ENCODE measurements at places on chromosomes 4 and X.

GRCh38 chr4:138494116-138494515 lies 252.0 kb upstream of the SLC7A11 start:
- H3K27me3 ChIP-seq, result no peaks in the 10 kb centered on the region
- H3K4me1 ChIP-seq, result no peaks in the 10 kb centered on the region
- no peak for DNase-seq
- no peaks in the 10 kb centered on the region for H3K36me3 ChIP-seq
- no peak overlapping the region for H3K27ac ChIP-seq
- H3K4me3 ChIP-seq, result no peak overlapping the region

DNA sequence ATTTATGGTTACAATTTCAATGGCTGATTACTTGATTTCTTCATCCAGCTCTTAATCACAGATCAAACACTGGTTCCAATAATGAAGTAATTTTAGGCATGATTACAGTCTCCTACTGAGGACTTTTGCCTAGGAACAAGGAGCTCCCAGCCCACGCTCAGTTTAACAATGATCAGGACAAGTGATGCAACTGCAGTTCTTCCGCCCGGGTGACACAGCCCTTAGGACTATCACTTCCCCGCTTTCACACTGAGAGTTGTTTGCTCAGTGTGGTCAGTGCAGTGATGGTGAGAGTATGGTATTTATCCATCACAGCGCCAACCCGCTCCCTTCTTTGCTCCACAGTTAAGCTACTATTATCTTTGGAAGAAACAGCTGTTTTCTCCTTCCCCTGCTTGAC lies 203.2 kb upstream of the MBNL3 start:
- no peaks in the 10 kb centered on the region for H3K4me1 ChIP-seq
- H3K36me3 ChIP-seq, result no peaks in the 10 kb centered on the region
- DNase-seq, result no peak
- H3K27ac ChIP-seq, result no peak overlapping the region
- no peak overlapping the region for H3K4me3 ChIP-seq

GRCh38 chr4:96194993-96195392 lies 355.1 kb downstream of the PDHA2 start:
- DNase-seq, result no peak
- no peak overlapping the region for H3K27ac ChIP-seq
- H3K4me3 ChIP-seq, result no peak overlapping the region
- H3K27me3 ChIP-seq, result no peaks in the 10 kb centered on the region

- no peaks in the 10 kb centered on the region for H3K36me3 ChIP-seq
- no peak overlapping the region for H3K27ac ChIP-seq
- H3K4me1 ChIP-seq, result no peaks in the 10 kb centered on the region
- H3K27me3 ChIP-seq, result no peaks in the 10 kb centered on the region
- DNase-seq, result no peak
Observed at GRCh38 chr4:88341227-88342192, 37.1 kb upstream of the HERC6 start.

- H3K4me3 ChIP-seq, result peak overlapping the region; percentile 9
- peaks cover 66% of the 10 kb centered on the region for H3K27me3 ChIP-seq
- DNase-seq, result no peak
- 0 out of 2 replicates have a peak, but pooled peaks cover 1% of the 10 kb centered on the region for H3K4me1 ChIP-seq
- no peak overlapping the region for H3K27ac ChIP-seq
- no peaks in the 10 kb centered on the region for H3K36me3 ChIP-seq
Observed at GRCh38 chrX:118974908-118975671, 672 bp downstream of the LONRF3 start.

DNA sequence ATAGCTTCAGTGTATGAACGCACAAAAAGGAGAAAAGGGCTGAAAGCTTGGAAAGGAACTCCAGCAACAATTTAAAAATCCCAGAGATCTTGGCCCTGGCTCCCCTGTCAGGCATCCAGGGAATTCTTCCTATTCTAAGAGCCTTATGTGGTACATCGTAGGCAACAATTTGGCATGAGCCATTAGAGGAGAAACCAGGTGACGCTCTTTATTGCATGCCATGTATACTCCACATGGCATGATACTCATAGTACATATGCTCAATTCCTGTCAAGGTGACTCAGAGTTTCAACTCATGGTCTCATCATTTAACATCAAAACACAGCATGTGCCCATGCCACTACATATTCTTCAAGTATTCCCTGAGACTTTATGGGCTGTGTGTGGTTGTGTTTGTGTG lies 191.3 kb downstream of the OR13H1 start:
- peaks cover 3% of the 10 kb centered on the region for H3K36me3 ChIP-seq
- no peaks in the 10 kb centered on the region for H3K4me1 ChIP-seq
- no peak overlapping the region for H3K27ac ChIP-seq
- no peaks in the 10 kb centered on the region for H3K27me3 ChIP-seq

DNA sequence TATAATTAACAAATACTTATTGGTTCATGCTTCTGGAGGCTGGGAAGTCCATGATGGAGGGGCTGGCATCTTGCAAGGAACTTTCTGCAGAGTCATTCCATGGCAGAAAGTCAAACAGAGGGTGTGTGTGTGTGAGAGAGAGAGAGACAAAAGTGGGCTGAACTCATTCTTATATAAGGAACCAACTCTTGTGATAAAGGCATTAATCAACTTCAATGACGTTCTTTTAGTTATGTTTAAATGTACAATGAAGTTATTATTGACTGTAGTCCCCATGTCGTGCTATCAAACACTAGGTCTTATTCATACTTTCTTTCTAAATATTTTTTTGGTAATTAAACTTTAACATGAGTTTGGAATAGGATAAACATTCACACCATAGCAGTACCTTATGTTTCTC lies 1408.8 kb downstream of the STIM2 start:
- H3K27me3 ChIP-seq, result no peaks in the 10 kb centered on the region
- no peaks in the 10 kb centered on the region for H3K4me1 ChIP-seq
- no peak overlapping the region for H3K4me3 ChIP-seq
- H3K36me3 ChIP-seq, result no peaks in the 10 kb centered on the region
- no peak for DNase-seq

GRCh38 chrX:19794690-19795089 lies 92.7 kb downstream of the SH3KBP1 start:
- DNase-seq, result no peak
- no peak overlapping the region for H3K27ac ChIP-seq
- H3K4me3 ChIP-seq, result no peak overlapping the region

GRCh38 chr4:154743683-154744340 lies at the start of gene LRAT:
Gene LRAT, plus strand, starts transcription at chr4:154744000. Its CDS starts 327 bp downstream, at chr4:154744327.
- no peaks in the 10 kb centered on the region for H3K36me3 ChIP-seq
- H3K27ac ChIP-seq, result no peak within 1 kb of the TSS
- H3K27me3 ChIP-seq, result peaks cover 10% of the 10 kb centered on the region
- peak; percentile 73 for DNase-seq
- H3K4me3 ChIP-seq, result peak within 1 kb of the TSS; percentile 85
- peaks cover 3% of the 10 kb centered on the region for H3K4me1 ChIP-seq

DNA sequence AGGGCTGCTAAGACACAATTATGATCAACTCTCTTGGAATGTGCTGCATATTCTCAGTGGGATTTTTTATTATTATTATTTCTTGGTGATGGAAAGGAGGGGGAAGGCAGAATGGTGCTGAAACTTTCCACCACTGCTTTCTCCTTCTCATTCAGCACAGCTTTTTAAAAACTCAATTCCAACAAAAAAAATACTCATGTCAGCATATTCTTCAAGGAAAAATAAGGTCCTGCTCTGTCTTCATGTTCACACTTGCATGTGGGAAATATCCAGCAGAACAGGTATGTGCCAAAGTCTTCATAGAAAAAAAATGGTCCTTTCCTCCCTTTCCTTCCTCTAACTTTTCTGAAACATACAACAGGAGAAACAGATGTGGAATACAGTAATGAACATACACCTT lies 144.0 kb upstream of the ADAMTS3 start:
- no peaks in the 10 kb centered on the region for H3K36me3 ChIP-seq
- no peak for DNase-seq
- H3K4me1 ChIP-seq, result no peaks in the 10 kb centered on the region
- no peaks in the 10 kb centered on the region for H3K27me3 ChIP-seq

DNA sequence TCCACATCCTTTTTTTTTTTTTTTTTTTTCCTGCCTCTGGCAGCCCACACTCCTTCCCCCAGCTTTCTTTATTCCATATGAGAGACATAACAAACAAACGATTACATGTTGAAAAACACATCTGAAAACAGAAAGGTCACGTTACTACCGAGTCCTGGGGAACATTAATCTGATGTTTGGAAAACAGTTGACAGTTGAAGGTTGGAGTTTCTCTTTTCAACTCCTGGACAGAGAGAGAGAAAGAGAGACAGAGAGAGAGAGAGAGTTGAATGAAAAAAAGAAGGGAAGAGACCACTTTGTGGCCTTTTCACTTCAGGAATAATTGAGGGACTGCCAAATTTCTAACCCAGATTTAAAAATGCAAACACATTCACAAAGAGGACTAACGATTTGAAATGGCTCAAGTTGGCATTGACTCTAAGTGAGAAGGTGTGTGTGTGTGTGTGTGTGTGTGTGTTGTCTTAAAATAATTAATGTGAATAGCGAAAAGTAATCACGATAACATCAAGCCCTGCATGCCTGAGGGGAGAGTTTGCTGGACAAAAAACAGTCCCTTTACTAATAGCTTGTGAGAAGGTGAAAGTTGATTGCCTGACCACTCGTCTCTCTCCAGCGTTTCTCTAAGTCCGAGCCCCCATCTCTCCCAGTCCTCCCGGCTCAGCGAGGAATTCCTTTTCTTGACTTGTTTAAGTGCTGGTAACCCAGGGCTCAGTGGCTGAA lies 67.3 kb downstream of the FBXO8 start:
- no peak overlapping the region for H3K27ac ChIP-seq
- DNase-seq, result no peak
- no peaks in the 10 kb centered on the region for H3K36me3 ChIP-seq
- H3K27me3 ChIP-seq, result peaks cover 66% of the 10 kb centered on the region
- no peak overlapping the region for H3K4me3 ChIP-seq
- no peaks in the 10 kb centered on the region for H3K4me1 ChIP-seq

- H3K27me3 ChIP-seq, result no peaks in the 10 kb centered on the region
- no peak for DNase-seq
- no peak overlapping the region for H3K4me3 ChIP-seq
- no peaks in the 10 kb centered on the region for H3K4me1 ChIP-seq
- H3K36me3 ChIP-seq, result no peaks in the 10 kb centered on the region
- no peak overlapping the region for H3K27ac ChIP-seq
Observed at GRCh38 chr4:169362607-169363006, 91.9 kb upstream of the SH3RF1 start.

- no peaks in the 10 kb centered on the region for H3K27me3 ChIP-seq
- peaks cover 2% of the 10 kb centered on the region for H3K4me1 ChIP-seq
- H3K27ac ChIP-seq, result no peak overlapping the region
Observed at GRCh38 chrX:261167-261918, 19.8 kb upstream of the PLCXD1 start.

DNA sequence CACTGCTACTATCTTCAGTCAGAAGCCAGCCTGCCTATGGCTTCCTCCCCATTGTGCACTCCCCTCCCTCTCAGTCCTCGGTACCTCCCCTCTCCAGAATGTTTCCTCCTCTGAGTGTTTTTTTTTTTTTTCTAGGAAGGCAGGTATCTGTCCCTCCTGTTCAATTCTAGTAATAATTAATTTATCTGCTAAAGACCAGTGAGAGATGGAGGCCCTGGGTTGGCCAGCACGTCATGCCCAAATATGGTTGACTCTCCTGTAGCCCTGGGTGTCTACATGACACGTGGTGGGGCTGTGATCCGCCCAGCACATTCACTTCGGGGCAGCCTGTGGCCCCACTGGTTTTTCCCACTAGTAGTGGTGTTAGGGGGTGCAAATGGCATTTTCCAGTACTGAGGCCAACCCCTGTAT lies 1.8 kb downstream of the FLNA start:
- H3K4me3 ChIP-seq, result no peak overlapping the region
- H3K27me3 ChIP-seq, result no peaks in the 10 kb centered on the region
- peaks cover 9% of the 10 kb centered on the region for H3K4me1 ChIP-seq
- no peak overlapping the region for H3K27ac ChIP-seq
- no peak for DNase-seq

GRCh38 chrX:17078031-17078720 lies 131.7 kb downstream of the REPS2 start:
- no peaks in the 10 kb centered on the region for H3K4me1 ChIP-seq
- H3K27me3 ChIP-seq, result no peaks in the 10 kb centered on the region
- DNase-seq, result no peak
- no peak overlapping the region for H3K4me3 ChIP-seq
- no peaks in the 10 kb centered on the region for H3K36me3 ChIP-seq
- H3K27ac ChIP-seq, result no peak overlapping the region

DNA sequence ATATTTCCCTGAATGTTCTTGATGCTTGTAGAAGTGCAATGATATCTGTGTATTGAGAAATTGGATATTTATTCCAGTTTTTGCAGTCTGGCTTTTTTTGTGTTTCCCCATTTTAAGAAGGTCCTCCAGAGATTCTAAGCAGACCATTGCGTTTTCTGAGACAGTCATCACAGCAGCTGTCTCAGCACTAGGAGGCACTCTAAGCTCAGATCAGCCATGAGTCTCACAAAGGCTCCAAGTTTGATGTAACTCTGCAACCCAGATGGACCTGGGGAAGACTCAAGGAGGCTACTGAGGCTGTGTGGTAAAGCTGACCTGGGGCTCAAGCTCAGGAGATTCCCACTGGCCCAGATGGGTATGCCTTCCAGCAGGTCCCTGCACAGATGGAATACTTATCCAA lies 89.3 kb upstream of the CYLC1 start:
- DNase-seq, result no peak
- no peak overlapping the region for H3K27ac ChIP-seq
- no peaks in the 10 kb centered on the region for H3K27me3 ChIP-seq
- no peaks in the 10 kb centered on the region for H3K36me3 ChIP-seq
